ENCODE measurements at places on chromosomes 3 and 15.

- no peak for DNase-seq
These were observed 189.1 kb upstream of the ALCAM start for GRCh38 chr3:105177576-105177975.

DNA sequence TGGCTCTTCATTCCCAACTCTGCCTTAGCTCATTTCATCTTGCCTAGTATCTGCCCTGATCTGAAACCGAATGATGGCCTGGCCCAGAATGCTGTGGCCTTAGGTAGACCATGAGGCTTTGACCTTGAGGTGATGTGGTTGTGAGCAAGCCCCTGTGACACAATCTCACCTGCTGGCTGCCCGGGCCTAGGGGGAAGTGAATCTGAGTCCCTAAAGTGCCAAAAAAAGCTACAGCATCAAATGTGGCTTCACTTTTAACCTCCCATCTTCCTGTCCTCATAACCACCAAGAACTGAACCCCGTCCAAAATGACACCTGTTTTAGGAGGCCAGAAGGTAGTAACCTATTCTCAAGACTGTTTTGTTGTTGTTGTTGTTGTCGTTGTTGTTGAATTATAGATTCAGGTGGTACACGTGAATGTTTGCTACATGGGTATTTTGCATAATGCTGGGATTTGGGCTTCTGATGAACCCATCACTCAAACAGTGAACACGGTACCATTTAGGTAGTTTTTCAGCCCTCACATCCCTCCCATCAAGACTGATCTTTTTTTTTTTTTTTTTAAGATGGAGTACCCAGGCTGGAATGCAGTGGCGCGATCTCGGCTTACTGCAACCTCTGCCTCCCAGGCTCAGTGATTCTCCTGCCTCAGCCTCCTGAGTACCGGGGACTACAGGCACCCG, 54.6 kb downstream of the MCCC1 start:
- DNase-seq, result no peak

DNA sequence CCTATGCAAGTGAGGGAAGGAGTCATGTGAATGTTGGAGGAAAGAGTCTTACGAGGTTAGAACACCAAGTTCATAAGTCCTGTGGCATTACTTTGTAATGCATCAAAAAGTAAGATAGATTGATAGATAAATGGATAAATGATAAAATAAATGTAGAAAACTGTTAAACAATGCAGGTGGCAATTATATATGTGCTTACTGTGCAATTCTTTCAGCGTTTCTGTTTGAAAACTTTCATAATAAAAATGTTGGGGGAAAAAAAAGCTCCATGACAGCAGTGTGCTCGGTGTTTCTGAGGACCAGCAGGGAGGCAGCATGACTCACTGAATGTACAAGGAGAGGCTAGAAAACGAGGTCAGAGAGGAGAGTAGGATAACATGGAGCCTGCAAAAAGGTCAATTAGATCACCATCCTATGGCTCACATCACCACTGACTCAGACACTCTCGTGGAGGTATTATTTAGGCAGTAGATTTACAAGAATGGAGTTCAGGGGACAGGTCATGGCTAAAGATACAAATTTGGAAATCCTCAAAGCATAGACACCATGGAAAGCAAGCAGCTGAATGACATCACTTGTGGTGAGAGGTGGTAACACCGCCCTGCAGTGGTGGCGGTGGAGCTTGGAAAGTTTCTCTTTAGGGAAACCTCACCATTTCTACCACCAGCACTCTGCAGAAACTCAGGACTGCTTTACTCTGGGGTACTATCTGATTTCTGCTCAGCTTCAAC, 219.8 kb downstream of the CTNNB1 start:
- DNase-seq, result no peak

DNA sequence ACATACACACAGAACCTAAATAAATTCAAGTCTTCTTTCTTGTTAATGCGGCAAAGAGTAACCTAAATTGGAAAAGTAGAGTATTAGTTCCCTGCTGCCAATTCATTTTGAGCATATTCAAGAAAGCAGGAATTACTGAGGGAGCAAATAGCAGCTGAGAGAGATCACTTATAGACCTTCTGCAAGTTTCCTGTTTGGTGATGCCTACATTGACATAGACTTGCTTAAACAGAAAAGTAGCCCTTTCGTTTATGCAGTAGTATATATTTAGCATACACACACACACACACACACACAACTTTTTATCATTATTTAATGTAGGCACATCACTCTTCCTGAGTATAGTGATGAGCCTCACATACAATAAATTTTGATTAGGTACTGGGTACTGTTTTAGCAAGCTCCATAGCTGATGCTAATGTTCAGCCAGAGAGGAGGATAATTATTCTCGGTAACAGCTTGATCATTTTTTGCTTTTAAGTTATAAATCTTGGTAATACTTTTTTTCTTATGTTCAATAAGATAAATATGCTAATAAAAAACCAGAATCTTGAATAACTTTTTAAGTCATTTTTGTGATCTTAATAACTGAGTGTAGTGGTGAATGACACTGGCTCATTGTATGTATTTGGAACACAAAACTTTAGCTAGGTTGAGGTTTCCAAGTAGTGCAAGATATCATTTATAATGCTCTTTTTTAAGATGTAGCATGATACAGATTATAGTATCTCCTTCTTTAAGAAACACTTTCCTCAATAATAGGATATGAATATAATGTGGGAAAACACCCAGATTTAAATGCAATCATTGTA, 174.7 kb downstream of the MBNL1 start:
- no peak for DNase-seq

- DNase-seq, result no peak
These were observed 317.4 kb upstream of the LRRFIP2 start for GRCh38 chr3:37491776-37492175.

- no peak for DNase-seq
These were observed 112.5 kb downstream of the RPLP1 start for GRCh38 chr15:69565066-69565655.

- no peak for DNase-seq
These were observed 535.6 kb upstream of the ALCAM start for GRCh38 chr3:104831071-104831470.

GRCh38 chr3:170976190-170976519, 50.4 kb downstream of the SLC2A2 start:
- DNase-seq, result no peak

DNA sequence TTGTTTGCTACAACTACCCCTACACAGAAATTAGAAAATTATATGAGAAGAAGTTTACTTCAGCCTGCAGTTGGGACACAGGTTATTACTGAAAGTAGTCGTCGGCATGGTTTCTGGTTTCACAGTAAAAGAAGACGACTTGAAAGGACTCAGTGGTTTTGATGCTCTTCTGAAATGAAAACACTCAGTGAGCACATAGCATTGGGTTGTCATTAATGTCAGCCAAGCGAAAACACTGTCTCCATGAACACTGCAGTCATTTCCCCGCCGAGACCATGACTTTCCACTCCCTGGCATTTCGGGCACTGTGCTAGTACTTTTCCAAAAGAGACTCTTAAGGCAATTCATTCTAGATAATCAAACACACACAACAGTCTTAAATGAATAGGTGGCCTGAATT, 69.2 kb upstream of the ICE2 start:
- DNase-seq, result no peak

- DNase-seq, result no peak
These were observed 32.2 kb upstream of the BCL2A1 start for GRCh38 chr15:80003171-80003570.

DNA sequence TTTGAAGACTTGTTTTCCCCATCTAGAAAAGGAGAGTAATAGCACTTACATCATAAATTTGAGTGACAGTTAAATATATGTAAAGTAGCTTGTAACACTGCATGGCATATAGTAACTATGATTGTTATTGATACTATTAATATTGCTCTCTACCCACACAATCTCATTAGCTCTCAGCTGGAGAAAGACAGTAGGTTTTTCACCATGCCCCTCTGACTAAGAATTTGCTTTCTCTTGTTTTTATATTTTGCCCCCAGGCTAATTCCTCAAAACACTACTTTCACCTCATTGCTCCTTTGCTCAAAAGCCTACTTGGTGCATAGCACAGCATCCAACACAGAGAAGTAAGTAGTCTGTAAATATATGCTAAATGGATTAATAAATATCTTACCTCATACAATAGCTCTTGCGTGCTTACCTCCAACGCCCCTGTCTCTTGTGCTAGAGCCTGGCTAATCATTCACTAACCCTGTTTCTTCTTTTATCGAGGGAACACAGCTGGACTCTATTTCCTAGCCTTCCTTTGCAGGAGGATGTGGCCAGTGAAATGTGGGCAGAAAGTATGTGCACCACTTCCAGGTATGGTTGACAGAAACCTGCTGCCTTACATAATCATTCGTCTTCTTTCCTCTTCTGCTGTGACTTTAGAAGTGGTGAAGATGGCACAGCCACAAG, 190.0 kb downstream of the PLCH1 start:
- no peak for DNase-seq

DNA sequence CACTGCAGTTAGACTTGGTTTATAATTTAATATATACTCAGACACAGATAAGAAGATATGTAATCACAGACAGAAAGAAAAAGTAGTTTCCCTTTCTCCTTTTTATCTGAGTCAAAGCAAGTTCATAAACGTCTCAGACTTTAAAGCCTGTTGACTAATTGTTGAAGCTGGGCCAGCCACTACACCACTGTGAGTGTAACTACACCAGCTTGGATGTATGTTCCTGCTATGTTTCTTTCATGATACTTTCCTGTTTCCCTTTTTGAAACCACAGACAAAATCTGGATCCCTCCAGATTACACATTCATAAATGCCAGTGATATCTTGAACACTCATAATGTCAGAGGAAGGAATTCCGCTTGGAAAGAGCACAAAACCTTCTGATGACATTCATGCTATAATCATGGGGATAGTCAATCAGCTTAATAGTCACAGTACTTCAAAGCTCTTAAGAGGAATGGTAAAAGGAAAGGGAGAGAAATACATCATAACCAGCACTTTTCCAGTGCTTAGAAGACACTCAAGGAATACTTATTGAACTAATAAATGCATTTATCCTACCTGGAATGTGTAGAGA, 32.0 kb downstream of the KCNMB2 start:
- no peak for DNase-seq

DNA sequence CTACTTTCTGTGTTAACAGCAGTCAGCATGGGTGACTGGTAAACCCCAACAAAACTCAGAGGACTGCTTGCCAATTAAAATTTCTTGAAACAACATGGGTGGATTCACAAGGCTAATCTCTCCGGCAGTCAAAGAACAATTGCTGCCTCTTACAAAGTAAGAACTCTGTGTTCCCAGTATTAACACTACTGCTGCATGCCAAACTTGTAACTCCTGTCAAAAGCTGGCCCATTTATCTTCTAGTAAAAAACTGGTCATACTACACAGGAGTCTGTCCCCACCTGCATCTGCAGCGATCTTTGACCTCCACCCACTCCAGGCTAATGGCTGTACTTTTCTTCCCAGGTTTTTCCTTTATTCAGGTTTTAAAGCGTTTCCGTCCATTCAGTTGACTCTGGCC, 8.7 kb upstream of the ZNF589 start:
- no peak for DNase-seq

- no peak for DNase-seq
These were observed 38.6 kb downstream of the CD200 start for GRCh38 chr3:112371569-112371968.

DNA sequence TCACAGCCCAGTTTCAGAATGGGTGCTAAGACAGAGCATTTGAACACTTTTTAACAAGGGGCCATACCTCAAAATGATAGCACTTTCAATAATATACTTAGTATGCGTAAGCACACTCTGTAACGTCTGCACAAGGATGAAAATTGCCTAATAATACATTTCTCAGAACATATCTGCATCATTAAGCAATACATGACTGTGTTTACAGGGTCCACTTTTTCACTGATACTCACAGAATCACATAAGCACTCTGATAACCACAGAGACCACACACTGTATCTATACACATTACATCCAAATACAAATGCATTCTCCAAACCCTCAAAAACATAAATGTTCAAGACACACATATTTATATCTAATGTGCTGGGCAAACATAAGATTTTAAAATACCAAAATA, 79.8 kb downstream of the NR1I2 start:
- no peak for DNase-seq

DNA sequence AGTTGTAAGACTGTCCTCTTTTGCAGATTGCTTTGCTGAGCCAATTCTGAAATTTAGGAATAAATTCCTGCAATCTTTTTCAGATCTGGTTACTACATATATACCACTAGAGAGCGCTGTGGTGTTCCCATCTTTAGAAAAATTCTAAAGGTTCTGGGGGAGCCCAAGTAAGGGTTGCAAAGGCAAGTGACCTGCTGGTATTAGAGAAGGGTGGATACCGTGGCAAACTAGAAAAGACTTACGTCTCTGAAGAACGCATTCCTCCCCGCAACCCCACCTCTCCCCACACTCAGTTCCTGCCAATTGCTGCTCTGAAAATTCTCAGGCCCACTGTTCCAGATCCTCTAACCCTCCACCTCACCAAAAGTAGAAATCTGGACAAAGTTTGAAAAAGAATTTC, 48.5 kb downstream of the EFHB start:
- DNase-seq, result no peak

- no peak for DNase-seq
These were observed 586.4 kb downstream of the GRM7 start for GRCh38 chr3:7447197-7447769.

DNA sequence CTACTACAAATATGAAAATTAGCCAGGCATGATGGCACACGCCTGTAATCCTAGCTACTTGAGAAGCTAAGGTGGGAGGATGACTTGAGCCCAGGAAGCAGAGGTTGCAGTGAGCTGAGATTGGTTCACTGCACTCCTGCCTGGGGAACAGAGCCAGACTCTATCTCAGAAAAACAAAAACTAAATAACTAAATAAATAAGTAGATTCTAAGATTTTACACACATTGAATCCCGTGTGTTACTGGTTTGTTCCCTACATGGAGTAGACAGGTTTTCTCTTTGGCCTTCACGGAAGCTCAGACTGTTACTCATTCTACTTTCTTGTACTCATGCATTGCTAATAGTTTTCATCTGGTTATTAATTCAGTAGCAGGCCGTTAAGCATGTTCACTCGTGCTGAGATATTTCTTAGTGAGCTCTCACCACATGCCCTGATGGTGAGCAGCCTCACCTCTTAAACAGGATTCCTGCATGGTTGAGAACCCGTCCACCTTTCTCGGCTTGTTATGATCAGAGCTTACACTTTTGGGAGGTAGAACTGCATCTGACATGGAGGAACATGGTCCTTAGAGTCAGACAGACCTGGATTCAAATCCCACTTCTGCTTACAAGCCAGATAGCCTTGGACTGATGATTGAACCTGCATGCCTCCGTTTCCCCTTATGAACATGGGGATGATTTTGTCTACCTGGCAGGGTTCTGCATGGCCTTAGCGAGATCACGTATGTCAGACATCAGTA, 49.1 kb downstream of the CMTM7 start:
- peak; percentile 62 for DNase-seq

All from epithelial cell of prostate (primary cell).